ENCODE measurements at places on chromosomes 1 and 21.

GRCh38 chr1:63883494-63884235 is 109.8 kb downstream of the ROR1 start:
- DNase-seq, result no peak

DNA sequence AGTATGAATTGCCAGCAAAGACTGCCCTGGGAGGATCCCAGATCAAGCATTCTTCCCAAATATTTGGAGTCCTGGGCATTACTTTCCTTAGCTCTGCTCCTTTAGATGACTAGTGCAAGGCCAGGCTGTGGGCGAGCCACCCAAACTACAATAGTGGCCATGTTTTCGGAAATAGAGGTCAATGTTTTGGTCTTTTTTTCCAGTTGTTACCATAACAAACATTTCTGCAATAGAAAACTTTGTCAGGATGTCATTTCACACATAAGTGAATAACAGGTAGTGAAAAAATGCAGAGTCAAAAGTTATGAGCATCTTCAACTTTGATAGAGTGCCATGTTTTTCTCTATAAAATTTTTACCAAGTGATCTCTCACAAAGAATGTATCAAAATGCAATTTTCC is 25.2 kb upstream of the OR10J4 start:
- DNase-seq, result no peak

DNA sequence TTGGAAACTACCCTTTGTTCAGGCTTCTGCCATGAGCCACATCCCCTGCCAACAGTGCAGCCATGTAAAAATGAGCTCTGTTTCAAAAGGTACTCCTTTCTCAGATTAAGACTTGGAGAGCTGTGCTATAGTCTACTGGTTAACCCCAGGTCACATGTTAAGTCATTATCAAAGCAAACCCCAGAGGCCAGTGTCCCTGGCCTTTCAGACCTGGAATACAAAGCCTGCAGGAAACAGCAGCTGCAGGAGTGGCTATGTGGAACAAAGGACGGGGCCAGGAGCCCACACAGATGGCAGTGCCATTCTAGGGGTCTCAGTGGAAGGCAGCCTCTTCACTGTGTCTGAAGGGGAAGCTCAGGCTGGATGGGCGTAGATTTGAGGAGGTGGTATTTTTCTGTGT is 6.7 kb downstream of the ZNF496 start:
- DNase-seq, result no peak

- DNase-seq, result no peak
Observed at GRCh38 chr1:109617291-109617801, 2.1 kb downstream of the GNAT2 start.

DNA sequence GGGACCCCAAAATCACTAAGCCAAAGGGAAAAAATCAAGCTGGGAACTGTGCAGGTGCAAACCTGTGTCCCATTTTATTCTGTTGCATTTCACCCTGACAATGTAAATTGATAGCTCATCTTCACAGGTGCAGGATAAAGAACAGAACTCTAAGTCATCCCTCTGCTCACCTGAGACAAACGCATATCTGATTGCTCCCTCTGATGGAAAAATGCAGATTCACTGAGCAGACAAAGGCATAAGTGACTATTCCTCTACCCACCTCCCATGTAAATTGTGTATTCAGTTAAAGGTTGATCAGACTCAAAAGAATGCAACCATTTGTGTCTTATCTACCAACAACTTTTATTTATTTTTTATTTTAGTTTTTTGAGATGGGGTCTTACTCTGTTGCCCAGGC is 644.2 kb downstream of the PTPRU start:
- DNase-seq, result no peak
